ENCODE measurements at places on chromosomes 2 and 18. TPM values are rescaled to one million over a fixed set of nuclear protein-coding genes. Genes with fewer than 3 reads are reported as not detected.

- H3K36me3 ChIP-seq: no peaks in the 10 kb centered on the region
- no peak for DNase-seq
- H3K27ac ChIP-seq: no peak overlapping the region
- H3K27me3 ChIP-seq: no peaks in the 10 kb centered on the region
- no peaks in the 10 kb centered on the region for H3K4me1 ChIP-seq
Observed at GRCh38 chr2:83233781-83234180, 1225.3 kb downstream of the SUCLG1 start.

DNA sequence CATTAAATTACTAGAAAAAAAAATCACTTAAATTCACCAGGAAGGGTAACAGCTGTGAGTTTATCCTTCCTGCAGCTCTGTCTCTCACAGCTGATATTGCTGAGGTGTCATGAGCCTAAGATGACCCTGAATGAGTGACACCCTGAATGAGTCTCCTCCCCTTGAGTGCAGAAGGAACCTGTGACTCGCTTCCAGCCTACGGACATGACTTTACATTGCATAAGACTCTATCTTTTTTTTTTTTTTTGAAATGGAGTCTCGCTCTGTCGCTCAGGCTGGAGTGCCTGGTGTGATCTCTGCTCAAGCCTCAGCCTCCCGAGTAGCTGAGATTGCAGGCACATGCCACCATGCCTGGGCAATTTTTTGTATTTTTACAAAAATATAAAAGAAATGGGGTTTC, 14.1 kb downstream of the MRO start:
- H3K27ac ChIP-seq: no peak overlapping the region
- H3K27me3 ChIP-seq: no peaks in the 10 kb centered on the region
- no peaks in the 10 kb centered on the region for H3K4me1 ChIP-seq

GRCh38 chr18:23126376-23127056, 8.8 kb upstream of the CABLES1 start:
- H3K4me1 ChIP-seq: no peaks in the 10 kb centered on the region
- no peaks in the 10 kb centered on the region for H3K36me3 ChIP-seq
- no peaks in the 10 kb centered on the region for H3K27me3 ChIP-seq
- H3K4me3 ChIP-seq: no peak overlapping the region
- DNase-seq: no peak
- H3K27ac ChIP-seq: no peak overlapping the region

DNA sequence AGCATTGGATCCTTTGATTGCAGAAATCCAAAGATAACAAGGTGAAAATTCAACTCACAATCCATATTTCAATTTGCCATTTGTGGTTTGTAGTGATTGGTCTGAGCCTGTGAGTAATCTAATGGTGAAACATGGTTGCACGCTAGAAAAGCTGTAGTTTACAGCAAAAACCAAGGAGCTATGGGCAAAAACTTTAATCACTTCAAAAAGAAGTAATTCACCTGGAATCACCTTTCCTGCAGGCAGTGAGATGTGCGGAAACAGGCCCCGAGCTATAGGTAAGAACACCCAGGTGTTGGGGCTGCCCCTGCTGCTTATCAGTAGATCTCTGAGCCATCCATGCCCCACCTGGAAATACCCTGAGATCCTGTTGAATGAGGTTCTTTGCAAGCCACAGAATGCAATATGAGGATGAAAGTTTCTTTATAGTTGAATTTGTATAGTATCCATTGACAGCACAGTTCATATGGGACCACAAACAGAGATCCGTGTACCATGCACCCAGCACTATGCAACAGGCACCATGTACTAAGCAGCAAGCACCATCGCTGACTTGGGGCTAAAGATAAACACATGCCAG, 208.2 kb downstream of the SPP2 start:
- DNase-seq: no peak
- no peaks in the 10 kb centered on the region for H3K4me1 ChIP-seq
- no peak overlapping the region for H3K4me3 ChIP-seq
- H3K36me3 ChIP-seq: no peaks in the 10 kb centered on the region
- H3K27ac ChIP-seq: no peak overlapping the region
- H3K27me3 ChIP-seq: no peaks in the 10 kb centered on the region

- no peak overlapping the region for H3K4me3 ChIP-seq
- DNase-seq: no peak
- H3K27me3 ChIP-seq: no peaks in the 10 kb centered on the region
- no peaks in the 10 kb centered on the region for H3K36me3 ChIP-seq
Observed at GRCh38 chr2:104025295-104025694, 828.6 kb upstream of the POU3F3 start.

DNA sequence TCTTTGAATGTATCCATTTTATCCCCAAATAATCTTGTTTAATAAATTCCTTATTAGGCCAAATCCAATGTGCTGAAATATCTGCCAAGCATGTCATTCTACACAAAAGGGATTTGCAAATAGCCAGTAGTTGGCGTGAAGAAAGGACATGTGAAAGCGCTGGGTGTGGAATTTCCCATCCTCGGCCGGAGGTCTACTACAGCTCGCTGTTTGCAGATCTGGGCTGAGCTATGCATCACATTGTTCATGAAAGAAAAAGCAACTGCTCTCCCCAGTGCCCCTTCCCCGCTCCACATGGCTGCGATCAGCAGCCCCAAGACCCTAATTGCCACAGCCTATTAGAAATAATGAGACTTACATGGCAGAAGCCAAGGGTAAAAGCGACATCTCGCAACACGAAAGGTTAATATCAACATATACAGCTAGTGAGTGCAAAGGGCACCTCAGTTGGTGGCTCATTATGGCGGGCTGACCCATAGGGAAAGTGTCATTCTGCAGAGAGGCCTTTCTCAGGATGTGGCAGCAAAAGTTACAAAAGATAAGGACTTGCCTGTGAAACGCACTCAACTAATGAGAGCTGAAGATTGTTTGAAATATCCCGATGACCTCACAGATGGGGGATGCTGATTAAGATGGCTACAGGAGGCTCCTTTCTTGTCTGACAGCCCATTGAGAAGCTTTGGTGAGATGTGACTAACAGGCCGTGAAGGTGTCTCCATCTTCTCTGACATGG, 126.9 kb upstream of the CYP1B1 start:
- no peak for DNase-seq
- no peaks in the 10 kb centered on the region for H3K4me1 ChIP-seq
- no peaks in the 10 kb centered on the region for H3K27me3 ChIP-seq
- H3K36me3 ChIP-seq: no peaks in the 10 kb centered on the region
- no peak overlapping the region for H3K27ac ChIP-seq

GKN1 gene
- total RNA-seq: not detected

GRCh38 chr2:151379169-151379568, 21.8 kb downstream of the TNFAIP6 start:
- H3K27me3 ChIP-seq: no peaks in the 10 kb centered on the region
- no peak overlapping the region for H3K27ac ChIP-seq
- H3K4me3 ChIP-seq: no peak overlapping the region
- no peaks in the 10 kb centered on the region for H3K36me3 ChIP-seq
- no peaks in the 10 kb centered on the region for H3K4me1 ChIP-seq
- no peak for DNase-seq

Data from right atrium auricular region (tissue), 2 donors.